Lung (tissue), 17 donors: ENCODE measurements at places on chromosomes 2 and 18. TPM values are rescaled to one million over a fixed set of nuclear protein-coding genes. Genes with fewer than 3 reads are reported as not detected.

GRCh38 chr18:47915930-47916329, 14.5 kb downstream of the SMAD2 start:
- H3K27ac ChIP-seq = no peak overlapping the region
- no peak for DNase-seq
- no peaks in the 10 kb centered on the region for H3K4me1 ChIP-seq
- H3K4me3 ChIP-seq = no peak overlapping the region

DNA sequence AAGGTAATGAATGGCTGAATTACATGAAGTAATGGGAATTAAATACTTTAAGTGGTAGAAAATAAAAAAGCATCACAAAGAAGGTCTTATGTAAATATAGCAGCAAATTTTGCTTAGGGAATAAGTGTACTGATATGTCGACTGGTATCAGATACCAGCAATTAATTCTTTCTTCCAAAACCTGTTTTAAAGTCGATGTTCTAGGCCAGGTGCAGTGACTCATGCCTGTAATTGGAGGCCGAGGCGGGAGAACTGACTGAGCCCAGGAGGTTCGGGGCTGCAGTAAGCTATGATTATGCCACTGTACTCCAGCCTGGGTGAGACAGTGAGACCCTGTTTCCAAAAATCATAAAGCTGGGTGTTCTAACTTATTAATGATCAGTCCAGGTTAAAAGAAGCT, 30.3 kb downstream of the SP3 start:
- DNase-seq = no peak
- no peak overlapping the region for H3K27ac ChIP-seq
- H3K4me3 ChIP-seq = no peak overlapping the region
- no peaks in the 10 kb centered on the region for H3K27me3 ChIP-seq

DNA sequence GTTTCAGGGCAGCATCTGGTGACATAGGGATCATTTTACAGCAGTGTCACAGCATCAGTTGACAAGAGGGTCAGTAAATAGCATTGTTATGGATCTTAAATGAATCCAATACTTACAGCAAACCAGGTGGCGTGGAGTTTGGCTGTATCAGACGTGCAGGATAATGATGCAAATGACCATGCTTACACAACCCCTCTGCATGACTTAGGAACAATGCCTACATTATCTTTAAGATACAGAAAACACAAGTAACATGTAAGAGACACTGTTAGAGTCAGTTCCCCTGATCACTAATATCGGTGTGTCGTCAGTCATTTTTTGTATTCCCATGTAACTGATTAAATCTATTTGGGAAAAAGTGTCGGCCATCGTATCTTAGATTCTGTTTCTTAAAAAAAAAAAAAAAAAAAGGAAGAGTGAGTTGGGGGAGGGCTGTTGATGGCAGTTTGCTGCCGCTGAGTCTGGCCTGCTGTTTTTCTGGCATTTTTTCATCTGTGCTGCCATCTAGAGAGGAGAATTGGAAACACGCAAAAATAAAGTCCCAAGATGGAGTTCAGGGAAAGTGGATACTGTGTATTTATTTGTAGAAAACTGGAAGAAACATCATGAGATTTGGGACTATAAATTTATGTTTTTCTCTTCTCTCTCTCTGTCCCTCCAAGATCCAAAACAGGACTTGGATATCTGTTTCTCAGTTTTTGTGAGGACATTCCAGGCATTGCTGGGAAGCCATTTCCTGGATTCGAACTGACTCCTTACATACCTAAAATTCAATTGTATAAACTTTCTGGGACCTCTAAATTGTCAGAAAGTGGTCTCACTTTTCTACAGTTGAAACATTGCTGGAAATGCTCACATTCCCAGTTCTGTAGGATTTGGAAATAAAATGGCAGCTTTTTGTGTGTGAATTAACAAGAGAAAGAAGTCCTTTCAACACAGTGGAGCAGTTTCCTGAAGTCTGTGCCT, 60.3 kb upstream of the AGPS start:
- H3K36me3 ChIP-seq = no peaks in the 10 kb centered on the region
- H3K4me3 ChIP-seq = no peak overlapping the region
- H3K4me1 ChIP-seq = no peaks in the 10 kb centered on the region

- no peaks in the 10 kb centered on the region for H3K4me1 ChIP-seq
- H3K4me3 ChIP-seq = no peak overlapping the region
- H3K27me3 ChIP-seq = no peaks in the 10 kb centered on the region
Measured at GRCh38 chr2:205130111-205130829, 552.0 kb upstream of the NRP2 start.

DNA sequence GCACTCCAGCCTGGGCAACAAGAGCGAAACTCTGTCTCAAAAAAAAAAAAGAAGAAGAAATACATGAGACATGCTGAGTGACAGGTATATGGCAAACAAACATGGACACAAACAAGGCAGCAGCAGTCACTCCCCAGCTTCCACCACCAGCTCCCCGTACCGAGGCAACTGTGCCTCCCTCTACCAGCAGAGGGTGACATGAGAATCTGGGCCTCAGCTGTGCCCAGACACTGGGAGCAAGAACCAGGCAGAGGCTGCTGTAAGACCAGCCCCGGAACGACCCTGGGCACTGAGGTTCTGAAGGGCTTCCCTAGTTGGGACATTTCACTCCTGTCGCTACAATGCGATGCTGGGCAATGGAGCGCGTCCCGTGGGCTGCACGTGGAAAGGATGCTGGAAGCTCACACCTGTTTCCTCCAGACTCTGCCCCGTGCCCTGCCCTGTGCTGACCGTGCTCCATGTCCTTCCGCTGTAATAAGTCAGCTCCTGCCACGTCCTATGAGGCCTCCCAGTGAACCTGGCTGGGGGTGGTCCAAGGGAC, 37.1 kb downstream of the BOK start:
- DNase-seq = no peak
- H3K4me3 ChIP-seq = no peak overlapping the region
- no peak overlapping the region for H3K27ac ChIP-seq

The EML4 gene
- 82.7 TPM for total RNA-seq
